ENCODE measurements at places on chromosomes 5 and 9.

GRCh38 chr5:157290981-157291711 lies 25.2 kb downstream of the CYFIP2 start:
- DNase-seq, result no peak
- no peak overlapping the region for H3K4me3 ChIP-seq
- H3K27me3 ChIP-seq, result no peaks in the 10 kb centered on the region
- no peak overlapping the region for H3K27ac ChIP-seq

DNA sequence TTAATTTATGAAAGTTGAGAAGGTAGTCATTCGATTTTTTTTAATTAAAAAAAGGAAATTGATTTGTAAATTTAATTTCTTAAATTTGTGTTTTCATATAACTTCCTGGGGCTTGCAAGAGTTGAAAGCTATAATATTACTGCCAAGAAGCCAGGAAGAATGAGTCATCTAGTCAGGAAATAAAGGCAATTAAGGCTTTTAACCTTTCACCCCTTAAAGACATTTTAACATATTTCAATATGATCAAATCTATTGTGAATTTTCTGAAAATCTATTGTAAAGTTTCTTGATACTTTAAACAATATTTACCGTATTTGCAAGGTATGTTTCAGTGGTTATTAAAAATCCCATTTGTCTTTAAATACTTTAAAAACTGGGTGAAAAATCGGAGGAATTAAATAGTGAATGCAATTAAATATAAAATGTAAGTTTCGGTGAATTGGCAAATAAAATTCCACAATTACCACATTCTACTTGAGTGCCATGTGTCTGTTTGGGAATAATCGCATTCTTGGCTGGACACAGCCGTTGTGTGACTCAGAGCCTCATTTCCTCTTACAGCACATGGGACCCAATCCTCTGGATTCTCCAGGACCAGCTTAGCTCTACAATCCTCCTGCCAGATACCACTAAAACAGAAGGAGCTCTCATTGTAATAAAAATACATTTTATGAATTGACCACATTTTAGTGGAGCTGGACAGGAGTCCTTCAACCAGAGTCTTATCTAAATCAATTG lies 310.7 kb downstream of the HCN1 start:
- H3K4me3 ChIP-seq, result no peak overlapping the region
- H3K27ac ChIP-seq, result no peak overlapping the region
- no peaks in the 10 kb centered on the region for H3K27me3 ChIP-seq
- H3K36me3 ChIP-seq, result no peaks in the 10 kb centered on the region

- H3K27me3 ChIP-seq, result no peaks in the 10 kb centered on the region
- no peak overlapping the region for H3K4me3 ChIP-seq
- H3K4me1 ChIP-seq, result no peaks in the 10 kb centered on the region
- no peak for DNase-seq
- no peak overlapping the region for H3K27ac ChIP-seq
These were observed 579.7 kb upstream of the ZNF608 start for GRCh38 chr5:125326150-125326510.

GRCh38 chr5:144698484-144698883 lies 527.8 kb downstream of the KCTD16 start:
- peaks cover 16% of the 10 kb centered on the region for H3K36me3 ChIP-seq
- peak overlapping the region; percentile 18 for H3K27ac ChIP-seq
- H3K4me1 ChIP-seq, result no peaks in the 10 kb centered on the region
- DNase-seq, result no peak

DNA sequence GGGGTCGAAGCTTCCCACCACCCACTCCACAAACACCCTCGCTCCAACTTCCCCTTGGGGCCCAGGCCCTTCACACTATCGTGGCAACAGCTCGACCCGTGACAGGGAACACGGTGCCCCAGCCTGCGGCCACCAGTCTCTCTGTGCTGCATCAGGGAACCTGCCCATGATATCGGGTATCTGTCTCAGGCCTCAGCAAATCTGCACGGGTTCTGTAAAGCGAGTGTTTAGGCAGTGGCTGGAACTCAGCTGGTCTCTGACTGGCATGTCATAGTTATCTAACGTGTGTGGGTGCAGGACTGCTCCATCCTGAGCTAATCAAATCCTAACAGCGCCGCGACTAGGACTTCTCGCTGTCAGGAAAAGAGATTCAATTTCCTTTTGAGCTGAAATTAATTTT lies 42.9 kb downstream of the DBH start:
- H3K27ac ChIP-seq, result peak overlapping the region; percentile 49
- peaks cover 3% of the 10 kb centered on the region for H3K4me1 ChIP-seq
- DNase-seq, result no peak
- H3K27me3 ChIP-seq, result no peaks in the 10 kb centered on the region

DNA sequence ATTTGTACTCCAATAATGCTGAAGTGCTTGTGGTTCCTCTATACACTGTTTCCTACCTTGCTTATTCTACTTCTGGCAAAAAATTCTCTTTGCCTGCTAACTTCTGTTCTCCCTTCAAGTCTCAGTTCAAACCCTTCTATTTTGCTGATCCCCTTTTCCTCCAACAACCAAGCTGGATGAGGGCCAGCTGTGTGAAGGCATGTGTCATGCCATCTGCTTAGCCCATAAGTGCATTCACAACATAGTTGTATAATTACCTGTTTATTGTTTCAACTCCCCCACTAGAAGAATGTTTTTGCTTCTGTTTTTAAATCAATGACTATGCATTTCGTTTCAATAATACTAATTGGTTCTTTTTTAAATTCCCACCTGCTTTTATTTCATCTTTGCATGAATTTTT lies 1951.4 kb upstream of the WWC1 start:
- no peak for DNase-seq
- H3K27ac ChIP-seq, result no peak overlapping the region
- H3K4me1 ChIP-seq, result peaks cover 2% of the 10 kb centered on the region
- H3K27me3 ChIP-seq, result no peaks in the 10 kb centered on the region
- no peaks in the 10 kb centered on the region for H3K36me3 ChIP-seq

DNA sequence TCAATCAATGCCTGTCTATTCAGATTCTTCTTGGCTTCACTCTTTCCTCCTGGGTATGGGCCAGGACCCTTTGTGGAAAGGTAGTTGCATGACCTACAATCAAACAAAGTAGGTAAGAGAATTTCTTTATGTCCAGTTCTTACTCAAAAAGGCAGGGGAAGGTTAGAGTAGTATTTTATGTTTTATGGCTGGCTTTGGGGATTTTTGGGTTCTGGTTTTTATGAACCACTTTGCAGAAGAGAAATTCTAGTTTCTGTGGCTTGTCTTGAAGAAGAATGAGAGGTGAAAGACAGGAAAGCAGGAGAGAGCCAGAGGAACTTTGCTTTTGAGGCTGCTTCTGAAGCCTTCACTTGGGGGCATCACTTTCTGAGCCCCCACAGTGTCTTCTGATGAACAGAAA lies 14.7 kb upstream of the CRHBP start:
- H3K4me1 ChIP-seq, result no peaks in the 10 kb centered on the region
- no peak for DNase-seq
- no peak overlapping the region for H3K4me3 ChIP-seq

GRCh38 chr9:91211919-91212318 lies 149.8 kb downstream of the AUH start:
- H3K27me3 ChIP-seq, result no peaks in the 10 kb centered on the region
- no peak for DNase-seq
- no peak overlapping the region for H3K27ac ChIP-seq
- no peaks in the 10 kb centered on the region for H3K4me1 ChIP-seq
- peaks cover under 1% of the 10 kb centered on the region for H3K36me3 ChIP-seq
- H3K4me3 ChIP-seq, result no peak overlapping the region

- H3K4me3 ChIP-seq, result no peak overlapping the region
- no peaks in the 10 kb centered on the region for H3K27me3 ChIP-seq
- H3K4me1 ChIP-seq, result no peaks in the 10 kb centered on the region
- H3K36me3 ChIP-seq, result peaks cover 13% of the 10 kb centered on the region
- DNase-seq, result no peak
These were observed 14.7 kb downstream of the LRRC70 start for GRCh38 chr5:62593331-62593730.

DNA sequence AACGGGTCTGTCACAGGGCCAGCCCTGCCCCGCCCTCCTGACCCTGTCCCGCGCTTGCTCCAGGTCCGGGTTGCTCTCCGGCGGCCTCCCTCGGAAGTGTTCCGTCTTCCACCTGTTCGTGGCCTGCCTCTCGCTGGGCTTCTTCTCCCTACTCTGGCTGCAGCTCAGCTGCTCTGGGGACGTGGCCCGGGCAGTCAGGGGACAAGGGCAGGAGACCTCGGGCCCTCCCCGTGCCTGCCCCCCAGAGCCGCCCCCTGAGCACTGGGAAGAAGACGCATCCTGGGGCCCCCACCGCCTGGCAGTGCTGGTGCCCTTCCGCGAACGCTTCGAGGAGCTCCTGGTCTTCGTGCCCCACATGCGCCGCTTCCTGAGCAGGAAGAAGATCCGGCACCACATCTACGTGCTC lies 4.2 kb downstream of the B4GALT7 start:
- H3K36me3 ChIP-seq, result peaks cover 5% of the 10 kb centered on the region
- H3K27ac ChIP-seq, result no peak overlapping the region
- no peak for DNase-seq
- H3K4me1 ChIP-seq, result peaks cover 3% of the 10 kb centered on the region
- no peak overlapping the region for H3K4me3 ChIP-seq
